Bladder microvascular endothelial cell (primary cell): ENCODE measurements at places on chromosomes 13 and 19. TPM values are rescaled to one million over a fixed set of nuclear protein-coding genes. Genes with fewer than 3 reads are reported as not detected.

Gene ABHD8
- 5.2 and 7.2 TPM in 2 replicates for total RNA-seq

Gene TMIGD2
- total RNA-seq: not detected in 2 replicates

Gene NDUFB7
- 210 and 463 TPM in 2 replicates for total RNA-seq

Gene NOTCH3
- 3.4 TPM in 2 replicates for total RNA-seq

Gene IQCN
- total RNA-seq: 0.16 and 0.31 TPM in 2 replicates

Gene KLK15
- not detected in 2 replicates for total RNA-seq

Gene ZNF296
- total RNA-seq: 0.13 and 0.16 TPM in 2 replicates

Gene MTUS2
- total RNA-seq: not detected in 2 replicates

Gene FSD1
- total RNA-seq: 6.0 and 11.6 TPM in 2 replicates

Gene CLIP3
- 0.81 and 6.7 TPM in 2 replicates for total RNA-seq
